ENCODE measurements at places on chromosomes 1 and 21.

DNA sequence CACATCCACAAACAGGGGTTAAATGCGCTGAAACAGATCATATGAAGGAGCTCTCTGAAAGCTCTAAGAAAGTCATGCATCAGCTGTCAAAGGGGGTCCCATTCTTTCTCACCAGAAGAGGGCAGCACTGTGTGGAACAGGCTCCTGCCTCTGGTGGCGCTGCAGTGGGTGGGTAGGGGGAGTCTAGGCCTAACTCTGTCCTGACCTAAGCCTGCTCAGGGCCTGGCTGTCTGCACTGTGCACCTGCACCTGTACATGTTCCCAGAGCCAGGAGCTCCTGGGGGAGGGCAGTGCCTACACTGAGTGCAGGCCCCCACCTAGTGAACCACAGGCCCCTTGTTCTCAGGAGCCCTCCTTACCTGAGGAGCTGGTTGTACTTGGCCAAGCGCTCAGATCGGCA lies 16.0 kb downstream of the ENO1 start:
- peak; percentile 19 for DNase-seq

GRCh38 chr1:201895913-201896807 lies 7.5 kb downstream of the SHISA4 start:
- DNase-seq = peak; percentile 53

GRCh38 chr1:59070610-59071009 lies 226.3 kb upstream of the FGGY start:
- no peak for DNase-seq

DNA sequence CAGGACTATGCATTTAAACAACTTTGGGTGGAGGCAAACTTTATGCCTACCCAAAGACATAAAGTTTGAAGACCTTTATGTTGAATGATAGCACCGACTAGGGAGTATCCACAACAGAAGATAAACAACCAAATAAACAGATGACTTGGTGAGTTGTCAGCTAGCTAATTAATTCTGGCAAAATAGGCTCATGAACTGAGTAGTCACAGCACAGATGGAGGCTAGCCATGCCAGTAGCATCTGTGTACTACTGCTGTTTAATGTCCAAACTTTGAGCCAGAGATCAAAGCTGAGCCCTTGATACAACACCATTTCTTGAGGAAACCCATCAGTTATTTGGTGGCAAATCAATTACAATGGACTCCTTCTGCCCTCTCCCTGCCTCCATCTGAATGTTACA lies 40.3 kb upstream of the CCDC190 start:
- no peak for DNase-seq

DNA sequence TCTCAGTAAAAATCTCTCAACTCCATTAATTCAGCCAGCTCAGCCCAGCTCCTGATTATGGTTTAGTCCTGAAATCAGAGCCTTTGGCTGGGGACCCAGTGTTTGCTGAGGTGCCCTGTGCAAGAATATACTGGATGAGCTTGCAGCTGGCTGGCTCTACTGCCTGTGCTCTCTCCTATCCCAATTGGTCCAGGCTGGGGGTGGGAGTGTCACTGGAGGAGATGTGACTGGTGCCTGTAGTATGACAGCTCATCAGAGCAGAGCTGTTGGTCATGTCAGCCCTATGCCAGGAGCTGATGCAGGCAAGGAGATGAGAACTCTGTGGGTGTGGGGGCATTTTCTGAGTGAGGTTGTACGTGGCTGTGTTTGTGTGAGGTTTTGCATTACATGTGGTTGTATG lies 87.0 kb downstream of the TNR start:
- no peak for DNase-seq

DNA sequence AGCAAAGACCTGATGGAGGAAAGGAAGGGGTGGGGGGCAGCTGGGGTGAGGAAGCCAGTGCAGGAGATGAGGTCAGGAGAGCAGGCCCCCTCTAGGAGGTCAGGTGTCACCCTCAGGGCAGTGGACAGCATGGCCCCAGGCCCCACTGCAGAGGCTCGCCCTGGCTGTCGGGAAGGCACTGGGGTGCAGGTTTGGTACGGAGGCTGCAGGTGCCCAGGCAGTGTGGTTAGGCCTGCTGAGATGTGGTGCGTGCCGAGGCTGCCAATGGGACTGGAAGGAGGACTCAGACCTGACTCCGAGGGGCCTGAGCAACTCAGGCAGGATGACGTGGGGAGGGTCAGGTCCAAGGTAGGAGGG lies 82.3 kb downstream of the PCBP3 start:
- no peak for DNase-seq

- DNase-seq = no peak
Measured at GRCh38 chr1:15341634-15342407, 67.9 kb upstream of the EFHD2 start.

DNA sequence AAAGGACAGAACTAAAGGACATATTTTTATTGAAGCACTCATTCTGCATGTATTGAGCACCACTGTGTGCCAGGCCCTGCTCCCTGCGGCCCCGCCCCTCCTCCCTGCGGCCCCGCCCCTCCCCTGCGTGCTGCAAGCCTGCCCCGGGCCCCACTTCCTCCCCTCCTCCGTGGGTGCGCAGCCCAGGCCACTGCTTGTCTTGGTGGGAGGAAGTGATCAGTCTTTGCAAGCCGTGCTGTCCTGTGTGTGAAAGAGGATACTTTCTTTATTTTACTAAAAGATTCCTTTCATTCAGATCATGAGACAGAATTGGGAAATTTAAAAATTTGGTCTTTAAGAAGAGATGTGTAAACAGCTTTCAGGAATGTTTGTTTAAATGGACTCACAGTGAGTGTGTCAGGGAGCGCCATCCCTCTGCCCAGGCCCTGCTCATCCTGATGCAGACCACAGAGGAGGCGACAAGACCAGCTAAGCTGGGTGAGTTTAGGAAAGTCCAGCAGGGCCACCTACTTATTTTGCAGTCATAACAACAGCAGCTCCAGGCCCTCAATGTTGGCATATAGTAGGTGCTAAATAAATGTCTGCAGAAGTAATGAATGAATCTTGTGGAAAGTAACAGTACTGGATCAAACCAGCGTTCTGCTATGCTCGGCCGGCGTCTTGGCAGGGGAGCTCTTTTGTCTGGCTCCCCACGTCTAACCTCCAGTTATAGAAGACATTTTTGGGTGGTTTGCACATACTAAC lies 88.3 kb upstream of the SELENON start:
- DNase-seq = no peak

- no peak for DNase-seq
Measured at GRCh38 chr1:22189619-22190018, 46.7 kb upstream of the WNT4 start.

DNA sequence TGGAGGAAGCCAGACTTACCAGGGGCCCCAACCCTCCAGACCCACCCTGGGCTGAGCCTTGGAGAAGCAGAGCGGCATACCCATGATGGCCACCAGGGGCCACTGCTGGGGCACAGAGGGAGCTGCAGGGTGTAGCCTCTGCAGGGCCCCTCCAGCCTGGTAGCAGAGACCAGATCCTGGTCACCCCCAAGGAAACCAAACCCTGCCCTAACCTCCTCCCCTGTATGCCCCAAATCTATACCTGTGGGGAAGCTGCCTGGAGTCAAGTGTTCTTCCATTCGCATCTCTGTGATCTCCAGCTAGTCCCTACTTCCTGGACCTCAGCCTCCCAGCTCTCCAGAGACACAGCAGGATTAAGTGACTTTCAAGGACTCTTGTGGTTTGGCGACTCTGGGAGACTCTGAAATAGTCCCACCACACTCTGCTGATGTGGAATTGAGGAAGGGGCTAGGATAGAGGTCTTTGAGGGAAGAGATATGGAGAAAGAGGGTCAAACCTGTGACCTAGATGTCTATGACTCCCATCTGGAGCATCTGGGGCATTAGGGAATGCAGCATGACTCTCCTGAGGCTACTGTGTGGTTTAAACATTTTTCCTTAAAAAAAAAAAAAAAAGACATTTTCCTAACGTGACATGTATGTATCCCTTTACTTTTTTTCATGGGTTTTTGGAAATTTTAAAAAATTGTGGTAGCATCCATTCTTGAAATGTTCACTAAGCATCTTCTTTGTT lies 119.2 kb upstream of the IPO9 start:
- no peak for DNase-seq

GRCh38 chr1:22129501-22130117 lies 13.3 kb downstream of the WNT4 start:
- no peak for DNase-seq

DNA sequence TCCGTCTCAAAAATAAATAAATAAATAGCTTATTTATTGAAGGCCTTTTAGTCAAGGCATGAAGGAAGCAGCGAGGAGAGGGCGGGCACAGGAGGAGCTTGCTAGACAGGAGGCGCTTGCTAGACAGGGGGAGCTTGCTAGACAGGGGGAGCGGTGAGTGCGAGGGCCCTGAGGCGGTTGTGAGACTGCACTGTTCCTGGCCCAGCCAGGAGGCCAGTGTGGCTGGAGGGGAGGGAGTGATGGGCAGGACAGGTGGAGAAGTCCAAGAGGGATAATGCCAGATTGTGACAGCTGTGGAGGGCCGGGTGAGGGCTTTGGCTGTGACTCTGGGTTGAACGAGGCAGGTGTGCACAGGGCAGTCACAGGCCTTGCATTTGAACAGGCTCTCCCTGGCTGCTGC lies 18.2 kb downstream of the KIF17 start:
- no peak for DNase-seq

DNA sequence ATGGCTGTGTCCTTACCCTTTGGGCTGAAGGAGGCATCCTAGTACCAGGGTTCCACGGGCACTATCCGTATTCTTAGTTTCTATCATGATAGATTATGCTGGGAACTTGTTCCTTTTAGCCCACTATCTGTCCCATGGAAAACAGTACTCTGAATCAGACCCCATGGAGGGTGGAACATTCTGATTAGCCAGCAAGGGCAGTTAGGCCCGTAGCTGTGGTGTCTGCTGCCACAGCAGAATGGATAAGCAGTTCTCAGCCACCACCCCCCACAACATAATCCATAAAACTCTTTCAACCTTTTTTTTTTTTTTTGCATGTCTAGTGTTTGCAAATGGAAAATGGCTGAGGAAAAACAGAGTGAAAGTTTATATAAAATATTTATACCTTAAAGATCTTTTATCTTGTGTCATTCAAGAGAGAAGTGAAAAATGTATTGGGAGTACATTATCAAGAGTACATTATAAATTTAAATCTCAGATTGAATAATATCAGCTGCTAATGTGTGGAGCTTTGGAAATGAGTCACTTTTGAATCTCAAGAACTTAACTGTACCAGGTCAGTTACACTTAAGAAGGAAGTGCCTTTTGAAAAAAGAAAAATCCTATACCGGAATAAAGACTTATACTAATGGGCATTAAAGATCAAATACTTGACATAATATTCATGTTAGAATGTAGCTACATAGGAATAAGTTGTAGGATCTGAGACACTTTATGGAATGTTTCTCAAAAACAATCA lies 80.3 kb downstream of the NFIA start:
- no peak for DNase-seq

GRCh38 chr1:111745675-111746613 lies 6.7 kb upstream of the INKA2 start:
- DNase-seq = no peak

GRCh38 chr1:162373541-162374260 lies 3.0 kb downstream of the SPATA46 start:
- DNase-seq = no peak

GRCh38 chr1:58477390-58477789 lies 69.1 kb downstream of the OMA1 start:
- no peak for DNase-seq

GRCh38 chr1:70057500-70057899 lies 147.9 kb downstream of the LRRC40 start:
- no peak for DNase-seq

- no peak for DNase-seq
Measured at GRCh38 chr1:40764981-40765380, 18.6 kb upstream of the KCNQ4 start.

DNA sequence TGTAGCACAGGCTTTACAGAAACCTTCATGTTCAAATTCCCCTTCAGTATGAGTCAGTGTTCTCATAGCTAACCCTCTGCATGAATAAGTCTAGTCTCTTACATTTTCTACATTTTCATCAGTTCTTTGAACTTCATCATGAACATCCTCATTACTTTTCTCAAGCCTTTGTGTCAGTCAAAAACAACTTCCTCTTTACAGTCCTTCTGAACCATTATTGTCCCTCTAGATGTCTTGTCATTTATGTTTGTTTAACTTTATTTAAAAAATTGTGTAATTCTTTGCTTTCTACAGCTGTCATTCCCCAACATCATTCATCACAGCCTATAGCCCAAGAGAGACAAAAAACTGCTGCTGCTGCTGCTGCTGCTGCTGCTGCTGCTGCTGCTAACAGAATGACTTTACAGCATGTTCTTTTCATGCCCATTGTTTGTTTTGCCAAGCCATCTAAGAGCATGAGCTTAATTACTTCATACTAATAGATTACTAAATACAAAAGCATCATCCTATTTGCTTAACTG lies 133.1 kb downstream of the LRRC40 start:
- no peak for DNase-seq

- DNase-seq = no peak
Measured at GRCh38 chr1:216804111-216804510, 80.9 kb upstream of the ESRRG start.

DNA sequence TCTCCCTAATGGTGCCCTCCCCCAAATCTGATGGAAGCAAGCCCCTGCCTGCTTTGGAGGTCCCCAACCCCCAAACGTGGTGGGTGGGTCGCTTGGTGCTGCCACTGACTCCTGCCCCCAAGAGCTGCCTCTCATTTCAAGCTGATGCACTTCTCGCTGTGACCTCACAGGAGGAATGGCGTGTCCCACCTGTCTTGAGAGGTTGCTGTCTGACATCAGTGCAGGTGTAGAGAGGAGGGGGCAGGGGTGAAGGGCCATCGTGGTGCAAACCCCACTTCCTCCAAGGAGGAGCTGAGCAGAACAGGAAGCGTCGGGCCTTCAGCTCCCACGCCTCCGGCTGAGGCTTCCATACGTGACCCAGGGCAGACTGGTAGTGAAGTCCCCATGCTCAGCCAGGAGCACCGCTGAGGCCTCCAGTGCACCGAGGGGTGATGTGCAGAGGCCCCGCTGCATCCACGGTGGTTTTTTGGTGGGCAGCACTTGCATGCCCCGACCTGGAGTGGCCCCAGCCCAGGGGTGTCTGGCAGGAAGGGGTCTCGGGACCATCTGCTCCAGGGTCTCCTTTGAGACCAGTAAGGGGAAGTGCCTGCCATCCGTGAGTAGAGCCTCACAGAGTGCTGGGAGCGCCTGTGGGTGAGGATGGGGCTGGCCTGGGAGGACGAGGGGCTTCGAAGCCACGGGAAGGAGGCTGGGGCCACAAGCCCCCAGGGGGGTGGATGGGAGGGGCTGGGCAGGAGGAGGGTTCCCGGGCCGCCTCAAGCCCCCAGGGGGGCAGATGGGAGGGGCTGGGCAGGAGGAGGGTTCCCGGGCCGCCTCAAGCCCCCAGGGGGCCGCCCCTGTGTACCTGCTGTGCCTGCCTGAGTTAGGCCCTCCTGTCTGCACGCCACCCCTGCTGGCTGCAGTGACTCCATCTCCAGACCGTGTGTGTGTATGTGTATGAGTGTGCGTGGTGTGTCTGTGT lies 39.8 kb downstream of the WDR4 start:
- no peak for DNase-seq

DNA sequence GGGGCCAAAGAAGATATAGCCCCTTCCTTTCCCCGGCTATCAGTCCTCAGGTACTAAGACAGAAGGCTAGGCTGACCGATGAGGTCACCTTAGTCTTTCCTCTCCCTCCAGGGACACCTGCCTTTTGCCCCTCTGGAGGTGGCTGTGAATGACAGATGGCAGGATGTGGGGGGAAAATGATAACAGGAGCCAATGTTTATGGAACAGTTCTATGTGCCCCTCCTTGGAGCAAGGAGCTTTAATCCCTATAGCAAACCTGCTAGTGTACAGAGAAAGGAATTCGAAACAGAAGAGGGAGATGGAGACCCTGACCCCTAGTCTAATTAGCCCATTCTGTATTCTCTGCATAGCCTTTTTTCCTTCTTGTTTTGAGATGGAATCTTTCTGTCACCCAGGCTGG lies 28.1 kb downstream of the SERINC2 start:
- no peak for DNase-seq

GRCh38 chr1:212158912-212159796 lies 123.6 kb downstream of the DTL start:
- DNase-seq = no peak
